Dermis blood vessel endothelial cell (primary cell): ENCODE measurements at places on chromosomes 6 and 20. TPM values are rescaled to one million over a fixed set of nuclear protein-coding genes. Genes with fewer than 3 reads are reported as not detected.

The ZNF311 gene
- 0.17 and 0.28 TPM in 2 replicates for total RNA-seq

The CST5 gene
- total RNA-seq: not detected in 2 replicates

The CLDN20 gene
- not detected in 2 replicates for total RNA-seq

The RAB32 gene
- total RNA-seq: 67.7 and 111 TPM in 2 replicates

The CLIC5 gene
- total RNA-seq: under 0.01 and 0.09 TPM in 2 replicates

The PGK2 gene
- total RNA-seq: not detected in 2 replicates

The ALDH5A1 gene
- 1.0 and 1.2 TPM in 2 replicates for total RNA-seq

The MAFB gene
- 3.4 and 5.9 TPM in 2 replicates for total RNA-seq

The EFCAB8 gene
- total RNA-seq: under 0.01 and 0.05 TPM in 2 replicates

The THEMIS gene
- not detected in 2 replicates for total RNA-seq

The HRH3 gene
- total RNA-seq: not detected in 2 replicates

The HLA-DRA gene
- 0.09 TPM in 1 of 2 replicates, not detected in the other for total RNA-seq

The SAPCD1 gene
- total RNA-seq: 1.4 and 2.4 TPM in 2 replicates

The GTSF1L gene
- total RNA-seq: not detected in 2 replicates

The GHRH gene
- not detected in 2 replicates for total RNA-seq

The SPEF1 gene
- total RNA-seq: 0.05 TPM in 1 of 2 replicates, not detected in the other

The BCAS1 gene
- not detected in 2 replicates for total RNA-seq

The HUS1B gene
- 0.98 and 1.5 TPM in 2 replicates for total RNA-seq

The GPR6 gene
- not detected in 2 replicates for total RNA-seq

The GRIK2 gene
- total RNA-seq: under 0.01 and 0.34 TPM in 2 replicates

The FAM162B gene
- total RNA-seq: 4.3 and 5.6 TPM in 2 replicates

The ADGRF1 gene
- under 0.01 TPM in 1 of 2 replicates, not detected in the other for total RNA-seq

The HLA-F gene
- total RNA-seq: 6.7 and 68.2 TPM in 2 replicates

The FRMD1 gene
- total RNA-seq: not detected in 2 replicates

The HLA-DRB5 gene
- not detected in 2 replicates for total RNA-seq
